ENCODE measurements at places on chromosomes 6 and 20.
A peak's percentile ranks its signal among the peaks of the same experiment; 100 is the strongest.

DNA sequence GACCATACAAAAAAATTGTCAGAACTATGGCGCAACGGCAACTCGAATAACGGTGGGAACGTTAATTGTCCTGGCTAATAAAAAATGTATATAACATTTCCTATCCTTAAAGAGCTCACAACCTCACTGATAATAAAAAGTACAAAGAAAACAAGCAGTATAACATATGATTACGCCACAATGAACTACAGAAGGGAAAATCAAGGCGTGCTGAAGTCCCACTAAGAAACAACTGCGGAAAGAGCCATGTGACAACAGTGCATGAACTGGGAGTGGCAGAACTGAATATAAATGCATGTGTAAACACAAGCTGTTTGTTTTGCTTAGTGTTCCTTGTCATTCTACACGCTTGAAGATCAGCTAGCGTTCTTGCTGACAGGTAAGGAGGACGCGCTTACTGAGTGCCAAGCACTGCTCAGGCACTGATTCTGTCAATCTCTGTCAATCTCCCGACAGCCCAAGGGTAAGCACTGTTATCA, 466 bp upstream of the PSMB1 start:
- peak; percentile 53 for DNase-seq

- DNase-seq = no peak
Observed at GRCh38 chr6:165834613-165835259, 171.7 kb upstream of the PDE10A start.

DNA sequence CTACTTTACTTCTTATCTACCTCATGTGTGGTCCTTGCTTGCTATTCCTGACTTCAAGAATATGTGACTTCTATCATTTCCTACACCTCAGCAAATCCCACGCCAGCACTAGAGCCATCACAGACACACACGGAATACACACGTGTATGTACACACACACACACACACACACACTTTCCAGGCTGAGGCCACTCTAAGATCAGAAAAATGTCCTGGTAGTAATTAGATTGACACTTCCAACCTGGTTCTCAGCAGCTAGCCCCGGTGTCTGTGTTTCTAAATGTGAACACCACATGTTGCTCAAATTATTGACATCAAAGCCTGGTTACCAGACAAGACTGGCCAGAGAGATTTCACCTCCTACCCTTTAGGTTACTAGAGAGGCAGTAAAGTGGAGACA, 54.1 kb upstream of the SASH1 start:
- DNase-seq = no peak

DNA sequence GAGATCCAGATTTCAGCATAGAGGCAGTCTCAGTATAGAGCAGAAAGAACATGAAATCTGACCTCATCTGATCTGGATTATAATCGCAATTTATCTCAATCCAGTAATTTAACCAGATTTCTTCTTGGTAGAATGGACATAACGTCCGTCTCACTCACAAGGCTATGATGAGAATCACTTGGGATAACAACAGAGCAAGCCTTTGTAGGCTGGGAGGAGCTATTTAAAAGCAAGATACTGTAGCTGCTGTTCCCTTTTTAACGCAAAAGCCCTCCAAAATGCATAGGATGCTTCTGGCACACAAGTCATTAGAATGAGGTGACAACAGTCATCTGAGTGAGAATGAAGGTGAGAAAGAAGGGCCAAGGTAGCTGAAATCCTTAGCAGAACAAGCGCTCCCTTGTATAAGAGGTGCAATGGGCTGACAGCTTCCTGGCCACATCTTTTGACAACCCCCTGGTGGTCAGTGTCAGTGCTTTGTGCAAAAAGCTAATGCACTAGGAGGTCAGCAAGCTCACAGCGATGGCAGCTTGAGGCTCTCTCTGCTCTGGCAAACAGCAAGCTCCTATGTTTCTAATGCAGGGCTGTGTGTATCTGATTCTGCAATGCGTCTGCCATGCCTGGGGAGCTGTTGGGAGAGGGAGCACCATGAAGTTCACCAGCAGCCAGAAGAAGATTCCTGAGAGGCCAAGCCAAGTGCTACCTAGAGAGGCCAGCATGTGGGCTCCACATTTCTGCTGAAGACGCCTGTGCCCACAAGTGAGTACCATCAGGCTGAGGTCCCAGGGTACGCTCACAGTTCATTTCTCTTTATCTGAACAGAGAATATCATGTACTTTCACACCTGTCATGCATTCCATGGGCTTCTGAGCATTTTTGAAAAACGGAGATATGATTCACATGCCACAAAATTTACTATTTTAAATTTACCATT, 16.2 kb downstream of the METTL24 start:
- DNase-seq = no peak

DNA sequence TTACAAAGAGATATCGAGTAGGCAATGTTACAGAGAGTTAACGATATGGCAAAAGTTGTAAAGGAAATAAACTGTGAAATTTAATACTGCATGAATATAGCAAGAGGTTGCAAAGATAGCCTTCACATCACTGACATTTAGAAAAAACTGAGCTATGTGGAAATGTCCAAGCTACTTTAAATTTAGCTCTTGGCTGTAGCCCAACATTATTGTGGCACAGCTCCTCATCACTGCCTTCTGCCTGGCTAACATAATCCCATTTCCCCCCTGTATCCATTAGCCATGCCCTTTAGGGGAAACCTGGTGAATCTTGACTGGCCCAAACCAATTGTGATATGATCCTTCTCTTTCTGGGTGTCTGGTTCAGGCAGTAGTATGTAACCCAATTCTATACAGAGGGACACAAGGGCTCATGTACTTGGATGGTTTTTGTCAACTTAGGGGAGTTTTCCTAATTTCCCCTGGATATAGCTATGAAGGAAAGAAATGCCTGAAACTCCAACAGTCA, 115.4 kb downstream of the PFDN4 start:
- no peak for DNase-seq

Measured in PC-9 (cell line).